ENCODE measurements at places on chromosomes 13 and 19. TPM values are rescaled to one million over a fixed set of nuclear protein-coding genes. Genes with fewer than 3 reads are reported as not detected.

PSPN gene
- total RNA-seq, result 1.6 TPM

- H3K27ac ChIP-seq, result no peak overlapping the region
- no peaks in the 10 kb centered on the region for H3K36me3 ChIP-seq
- H3K4me1 ChIP-seq, result no peaks in the 10 kb centered on the region
- H3K27me3 ChIP-seq, result no peaks in the 10 kb centered on the region
- DNase-seq, result no peak
These were observed 1.1 kb upstream of the PROZ start for GRCh38 chr13:113157206-113157928.

GPR12 gene
- total RNA-seq, result not detected

RAD23A gene
- total RNA-seq, result 111 TPM

DNA sequence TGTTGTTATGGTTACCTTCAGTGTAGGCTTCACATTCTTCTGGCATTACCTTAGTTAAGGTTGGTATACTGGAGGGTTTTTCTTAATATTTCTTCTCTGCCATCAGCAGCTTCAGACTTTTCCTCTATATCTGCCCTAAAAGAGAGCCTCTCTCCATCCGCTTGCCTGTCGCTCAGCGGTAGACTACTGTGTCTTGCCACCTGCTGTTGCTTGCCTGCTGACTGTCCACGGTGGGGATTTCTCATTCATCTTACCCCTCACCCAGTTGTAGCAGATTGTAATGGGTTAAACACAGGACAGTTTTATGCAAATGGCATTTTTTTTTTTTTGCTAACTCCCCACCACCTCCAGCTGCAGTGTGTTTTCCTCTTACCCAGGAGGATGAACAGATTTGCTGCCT is 577.2 kb downstream of the SLITRK5 start:
- H3K4me3 ChIP-seq, result no peak overlapping the region
- H3K27me3 ChIP-seq, result no peaks in the 10 kb centered on the region
- no peaks in the 10 kb centered on the region for H3K4me1 ChIP-seq
- H3K36me3 ChIP-seq, result no peaks in the 10 kb centered on the region
- DNase-seq, result no peak

GRCh38 chr13:25908366-25908765 is 143.4 kb downstream of the SHISA2 start:
- no peaks in the 10 kb centered on the region for H3K27me3 ChIP-seq
- H3K36me3 ChIP-seq, result no peaks in the 10 kb centered on the region
- no peak for DNase-seq
- no peak overlapping the region for H3K4me3 ChIP-seq
- no peak overlapping the region for H3K27ac ChIP-seq

GRCh38 chr19:1136621-1137317 is 33.0 kb downstream of the GPX4 start:
- no peaks in the 10 kb centered on the region for H3K27me3 ChIP-seq
- H3K4me1 ChIP-seq, result peaks cover 28% of the 10 kb centered on the region
- no peak overlapping the region for H3K4me3 ChIP-seq
- no peak for DNase-seq
- H3K36me3 ChIP-seq, result no peaks in the 10 kb centered on the region

CBLC gene
- total RNA-seq, result 0.80 TPM

- no peak for DNase-seq
- no peak overlapping the region for H3K4me3 ChIP-seq
- no peaks in the 10 kb centered on the region for H3K27me3 ChIP-seq
- no peak overlapping the region for H3K27ac ChIP-seq
- peaks cover 6% of the 10 kb centered on the region for H3K4me1 ChIP-seq
These were observed 20.4 kb downstream of the MISP start for GRCh38 chr19:771332-771785.

GRCh38 chr13:20702915-20703779 is at the start of gene IL17D:
Gene IL17D (plus strand): TSS chr13:20703699. CDS start chr13:20704002, 303 bp downstream.
- H3K36me3 ChIP-seq, result no peaks in the 10 kb centered on the region
- peak within 1 kb of the TSS; percentile 51 for H3K4me3 ChIP-seq
- H3K4me1 ChIP-seq, result no peaks in the 10 kb centered on the region
- H3K27me3 ChIP-seq, result peaks cover 3% of the 10 kb centered on the region

- peak overlapping the region; percentile 32 for H3K27ac ChIP-seq
- H3K4me3 ChIP-seq, result no peak overlapping the region
- peaks cover 36% of the 10 kb centered on the region for H3K4me1 ChIP-seq
- H3K36me3 ChIP-seq, result peaks cover 13% of the 10 kb centered on the region
These were observed 12.2 kb upstream of the C19orf33 start for GRCh38 chr19:38291855-38292254.

DNA sequence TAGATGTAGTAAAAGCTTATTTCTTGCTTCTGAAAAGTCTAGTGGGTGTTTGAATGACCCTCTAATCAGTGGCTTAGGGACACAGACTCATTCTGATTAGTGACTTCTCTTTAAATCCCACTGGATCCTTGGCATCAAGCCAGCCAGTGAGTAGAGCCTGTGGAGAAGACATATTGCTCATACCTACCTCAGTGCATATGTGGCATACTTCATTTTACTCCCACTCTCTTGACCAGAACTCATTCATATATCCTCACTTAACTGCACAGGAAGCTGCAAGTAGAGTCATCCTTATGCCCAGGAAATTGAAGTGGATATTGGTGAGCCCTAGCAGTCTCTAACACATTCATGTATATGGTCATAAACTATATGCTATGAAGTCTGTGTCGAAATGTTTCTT is 148.3 kb downstream of the PDS5B start:
- no peak for DNase-seq
- no peaks in the 10 kb centered on the region for H3K4me1 ChIP-seq
- no peaks in the 10 kb centered on the region for H3K27me3 ChIP-seq
- no peaks in the 10 kb centered on the region for H3K36me3 ChIP-seq
- H3K4me3 ChIP-seq, result no peak overlapping the region

- H3K27ac ChIP-seq, result no peak overlapping the region
- no peak for DNase-seq
- H3K4me3 ChIP-seq, result no peak overlapping the region
- H3K36me3 ChIP-seq, result no peaks in the 10 kb centered on the region
- peaks cover 7% of the 10 kb centered on the region for H3K27me3 ChIP-seq
These were observed 199.6 kb downstream of the UQCRFS1 start for GRCh38 chr19:29013325-29013724.

MUC16 gene
- total RNA-seq, result 3.4 TPM

FUT1 gene
- 0.13 TPM for total RNA-seq

DNA sequence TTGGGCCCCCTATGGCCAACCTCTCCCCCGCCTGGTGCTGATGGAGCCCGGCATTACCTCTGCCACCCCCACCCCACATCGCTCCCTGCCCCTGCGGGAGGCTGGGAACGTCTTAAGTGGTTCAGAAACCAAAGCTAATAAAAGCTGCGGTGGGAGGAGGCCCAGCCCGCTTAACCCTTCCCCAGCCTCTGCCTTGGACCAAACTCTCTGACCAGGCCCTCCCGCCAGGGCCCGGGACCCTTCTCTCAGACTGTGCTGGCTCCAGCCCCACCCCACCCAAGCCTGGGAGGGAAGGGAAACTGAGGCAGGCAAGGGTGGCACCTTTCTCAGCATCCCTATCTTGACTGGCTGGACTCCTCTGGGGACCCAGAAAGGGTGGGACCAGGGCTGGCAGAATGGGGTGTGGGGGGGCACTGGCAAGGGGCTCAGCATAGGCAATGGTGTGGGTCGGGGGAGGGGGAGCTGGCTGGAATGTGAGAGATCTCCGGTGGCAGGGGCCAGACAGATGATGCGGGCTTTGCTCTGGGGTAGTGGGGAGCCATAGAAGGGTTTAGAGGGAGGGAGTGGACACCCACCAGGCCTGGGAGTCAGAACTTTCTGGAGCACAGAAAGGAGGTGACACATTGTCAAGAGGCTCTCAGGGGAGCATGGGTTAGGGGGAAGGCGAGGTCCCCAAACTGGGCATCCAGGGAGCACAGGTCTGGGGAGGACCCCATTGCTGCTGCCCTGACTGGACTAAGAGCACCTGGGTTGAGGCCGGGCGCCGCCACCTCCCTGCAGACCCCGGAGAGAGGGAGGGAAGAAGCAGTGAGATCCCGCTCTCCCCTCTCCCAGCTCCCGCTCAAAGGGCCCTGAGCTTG is 21.9 kb downstream of the SMIM24 start:
- H3K36me3 ChIP-seq, result no peaks in the 10 kb centered on the region
- H3K27ac ChIP-seq, result peak overlapping the region; percentile 51
- no peak overlapping the region for H3K4me3 ChIP-seq
- peaks cover 25% of the 10 kb centered on the region for H3K4me1 ChIP-seq
- no peaks in the 10 kb centered on the region for H3K27me3 ChIP-seq
- DNase-seq, result no peak

- no peaks in the 10 kb centered on the region for H3K27me3 ChIP-seq
- no peaks in the 10 kb centered on the region for H3K4me1 ChIP-seq
- H3K27ac ChIP-seq, result no peak overlapping the region
- DNase-seq, result no peak
- H3K36me3 ChIP-seq, result no peaks in the 10 kb centered on the region
These were observed 21.6 kb upstream of the SIGLEC14 start for GRCh38 chr19:51668216-51668615.

CLEC11A gene
- total RNA-seq, result not detected

- no peaks in the 10 kb centered on the region for H3K4me1 ChIP-seq
- H3K36me3 ChIP-seq, result no peaks in the 10 kb centered on the region
- no peak overlapping the region for H3K4me3 ChIP-seq
- H3K27me3 ChIP-seq, result no peaks in the 10 kb centered on the region
- no peak overlapping the region for H3K27ac ChIP-seq
These were observed 37.3 kb downstream of the ITGBL1 start for GRCh38 chr13:101489643-101490405.

GRCh38 chr13:30818323-30818960 is 83.1 kb downstream of the ALOX5AP start:
- no peak overlapping the region for H3K4me3 ChIP-seq
- no peaks in the 10 kb centered on the region for H3K27me3 ChIP-seq
- H3K36me3 ChIP-seq, result no peaks in the 10 kb centered on the region
- no peaks in the 10 kb centered on the region for H3K4me1 ChIP-seq

GRCh38 chr13:23980160-23980551 is 82.9 kb upstream of the C1QTNF9B start:
- H3K4me1 ChIP-seq, result no peaks in the 10 kb centered on the region
- no peak for DNase-seq
- peaks cover 8% of the 10 kb centered on the region for H3K27me3 ChIP-seq
- H3K36me3 ChIP-seq, result no peaks in the 10 kb centered on the region

ZNF225 gene
- 3.5 TPM for total RNA-seq

DNA sequence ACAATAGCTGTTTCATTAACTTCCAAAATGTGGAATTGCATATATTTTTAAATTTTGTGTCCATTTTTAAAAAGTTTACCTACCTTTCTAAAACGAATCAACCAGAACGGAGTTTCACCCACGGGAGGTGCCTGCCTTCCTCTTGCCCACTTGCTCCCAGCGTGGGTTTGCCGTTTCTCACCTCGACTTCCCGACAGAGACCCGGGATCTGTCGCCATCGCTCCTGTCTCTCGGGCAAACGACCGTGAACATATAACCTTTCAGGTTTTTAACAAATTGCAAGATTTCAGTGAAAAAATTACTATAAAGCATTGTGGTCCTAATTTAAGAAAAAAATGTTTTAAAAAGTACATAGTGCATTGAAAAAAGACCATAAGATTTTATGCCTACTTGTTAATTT is 4.2 kb downstream of the TMEM255B start:
- no peak for DNase-seq
- H3K4me1 ChIP-seq, result no peaks in the 10 kb centered on the region
- H3K36me3 ChIP-seq, result no peaks in the 10 kb centered on the region
- no peaks in the 10 kb centered on the region for H3K27me3 ChIP-seq

DNA sequence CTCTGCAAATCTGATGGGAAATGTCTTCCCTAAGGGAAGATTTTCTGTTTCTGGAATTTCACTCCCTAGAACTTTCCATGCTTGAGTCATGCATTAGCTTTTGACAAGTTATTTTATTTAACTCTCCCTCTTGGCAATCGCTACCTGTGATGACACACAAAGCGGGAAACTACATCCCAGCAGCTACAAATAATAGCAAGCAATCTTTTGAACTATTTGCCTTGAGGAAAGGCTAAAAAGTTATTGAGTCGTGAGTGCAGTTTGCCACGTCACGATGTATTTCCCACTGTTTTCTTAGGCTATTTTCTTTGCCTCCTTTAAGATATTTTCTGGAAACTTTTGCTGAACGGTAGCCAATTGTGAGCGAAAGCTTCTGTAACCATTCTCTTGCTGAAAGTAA is 353.3 kb upstream of the HTR2A start:
- H3K4me3 ChIP-seq, result no peak overlapping the region
- H3K4me1 ChIP-seq, result no peaks in the 10 kb centered on the region
- no peaks in the 10 kb centered on the region for H3K27me3 ChIP-seq
- no peaks in the 10 kb centered on the region for H3K36me3 ChIP-seq

GRCh38 chr13:95535243-95535642 is 17.3 kb upstream of the CLDN10 start:
- no peaks in the 10 kb centered on the region for H3K27me3 ChIP-seq
- H3K36me3 ChIP-seq, result no peaks in the 10 kb centered on the region
- peak overlapping the region; percentile 72 for H3K27ac ChIP-seq
- H3K4me3 ChIP-seq, result no peak overlapping the region
- peaks cover 33% of the 10 kb centered on the region for H3K4me1 ChIP-seq
- DNase-seq, result peak; percentile 84

DNA sequence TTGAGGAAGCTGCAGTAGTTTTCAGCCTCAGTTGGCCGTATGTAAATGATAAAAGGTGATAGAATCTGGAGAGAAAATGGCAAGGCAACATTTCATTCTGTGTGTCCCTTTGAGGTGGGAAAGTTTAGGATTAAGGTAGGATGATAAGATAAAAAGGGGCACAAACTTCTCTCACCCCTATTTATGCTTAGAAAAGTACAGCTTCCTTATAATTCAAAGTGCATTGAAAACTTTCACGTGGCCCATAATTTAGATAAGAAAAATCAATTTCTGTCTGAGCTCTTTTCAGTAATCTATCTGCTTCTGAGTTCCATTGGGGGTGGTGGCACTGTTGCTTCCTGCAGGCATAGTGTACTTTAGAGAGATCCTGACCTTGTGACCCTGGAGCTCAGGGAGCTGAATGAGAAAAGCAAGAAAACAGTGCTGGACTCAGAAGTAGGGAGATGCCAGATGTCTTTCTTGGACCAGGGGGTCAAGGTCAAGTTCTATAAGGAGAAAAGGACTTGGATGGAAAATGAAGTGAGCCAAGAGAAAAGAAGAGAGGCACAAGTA is 187.3 kb downstream of the NDFIP2 start:
- H3K4me1 ChIP-seq, result no peaks in the 10 kb centered on the region
- H3K27me3 ChIP-seq, result no peaks in the 10 kb centered on the region
- H3K27ac ChIP-seq, result no peak overlapping the region
- no peaks in the 10 kb centered on the region for H3K36me3 ChIP-seq
- DNase-seq, result no peak

DNA sequence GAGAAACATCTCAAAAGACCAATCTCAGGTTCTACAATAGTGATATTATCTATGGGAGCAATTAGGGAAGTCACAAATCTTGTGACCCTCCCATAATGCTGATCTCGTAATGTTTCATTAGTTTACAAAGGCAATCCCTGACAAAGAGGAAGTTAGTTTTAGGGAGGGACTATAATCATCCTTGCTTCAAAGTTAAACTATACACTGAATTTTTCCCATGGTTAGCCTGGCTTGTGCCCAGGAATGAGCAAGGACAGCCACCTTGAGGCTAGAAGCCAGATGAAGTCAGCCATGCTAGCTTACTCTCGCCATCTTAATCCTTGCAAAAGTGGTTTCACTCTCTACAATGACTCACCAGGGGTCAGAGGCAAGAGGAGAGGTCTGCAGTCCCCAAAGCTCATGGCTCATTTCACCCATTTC is 5.4 kb downstream of the CEACAM3 start:
- H3K36me3 ChIP-seq, result no peaks in the 10 kb centered on the region
- no peak for DNase-seq
- no peaks in the 10 kb centered on the region for H3K4me1 ChIP-seq
- H3K4me3 ChIP-seq, result no peak overlapping the region
- no peak overlapping the region for H3K27ac ChIP-seq

GRCh38 chr13:99151516-99151915 is 49.1 kb upstream of the UBAC2 start:
- DNase-seq, result no peak
- H3K4me1 ChIP-seq, result no peaks in the 10 kb centered on the region
- H3K4me3 ChIP-seq, result no peak overlapping the region

GRCh38 chr19:1064661-1065605 is 2.0 kb upstream of the ARHGAP45 start:
- DNase-seq, result no peak
- no peak overlapping the region for H3K4me3 ChIP-seq
- H3K27ac ChIP-seq, result peak overlapping the region; percentile 66
- H3K27me3 ChIP-seq, result no peaks in the 10 kb centered on the region
- H3K36me3 ChIP-seq, result no peaks in the 10 kb centered on the region
